ENCODE measurements at places on chromosomes 11 and 22. TPM values are rescaled to one million over a fixed set of nuclear protein-coding genes. Genes with fewer than 3 reads are reported as not detected.

The C11orf16 gene
- polyA plus RNA-seq = 0.30 TPM

The BTBD18 gene
- 0.74 TPM for polyA plus RNA-seq

The B4GALNT4 gene
- 192 TPM for polyA plus RNA-seq

The LRRC51 gene
- polyA plus RNA-seq = 27.2 TPM

The DDTL gene
- 5.3 TPM for polyA plus RNA-seq

The OR2AT4 gene
- polyA plus RNA-seq = 0.05 TPM

The IFT27 gene
- polyA plus RNA-seq = 62.9 TPM

The MUC6 gene
- 2.2 TPM for polyA plus RNA-seq

The DDI1 gene
- not detected for polyA plus RNA-seq

The IRAG1 gene
- polyA plus RNA-seq = 4.6 TPM

The PAX6 gene
- polyA plus RNA-seq = 37.2 TPM

The TRIM29 gene
- 1.9 TPM for polyA plus RNA-seq

The SCN3B gene
- 93.1 TPM for polyA plus RNA-seq

The CASP4 gene
- 6.2 TPM for polyA plus RNA-seq

The USP2 gene
- 12.6 TPM for polyA plus RNA-seq

The GTSE1 gene
- polyA plus RNA-seq = 11.5 TPM

The CRYBB2 gene
- polyA plus RNA-seq = 0.93 TPM

The MYEOV gene
- not detected for polyA plus RNA-seq

The ANO9 gene
- 0.10 TPM for polyA plus RNA-seq

The EXPH5 gene
- 0.84 TPM for polyA plus RNA-seq

The KRTAP5-9 gene
- polyA plus RNA-seq = 0.71 TPM

The MIAT gene
- 161 TPM for polyA plus RNA-seq

The WBP2NL gene
- 6.2 TPM for polyA plus RNA-seq

The RAB3IL1 gene
- polyA plus RNA-seq = 30.3 TPM

The POU2AF1 gene
- polyA plus RNA-seq = 0.27 TPM

The OR51D1 gene
- polyA plus RNA-seq = not detected

The OR8D1 gene
- not detected for polyA plus RNA-seq

The APOL4 gene
- polyA plus RNA-seq = 9.2 TPM

The SEC14L3 gene
- polyA plus RNA-seq = 0.14 TPM

The PVALB gene
- polyA plus RNA-seq = 11.9 TPM

The POU2AF2 gene
- not detected for polyA plus RNA-seq

The MRGPRE gene
- polyA plus RNA-seq = 1.5 TPM

The PYGM gene
- polyA plus RNA-seq = 13.3 TPM

The ARHGAP8 gene
- polyA plus RNA-seq = 3.1 TPM

The C11orf87 gene
- polyA plus RNA-seq = 34.0 TPM

The OR5P2 gene
- not detected for polyA plus RNA-seq

The SAA1 gene
- not detected for polyA plus RNA-seq

The CCDC73 gene
- 0.33 TPM for polyA plus RNA-seq

The MAJIN gene
- 0.42 TPM for polyA plus RNA-seq

The SGSM1 gene
- polyA plus RNA-seq = 15.5 TPM

The MS4A12 gene
- polyA plus RNA-seq = not detected

The GGTLC3 gene
- 0.24 TPM for polyA plus RNA-seq

The SYT7 gene
- polyA plus RNA-seq = 51.4 TPM

The IGLL5 gene
- polyA plus RNA-seq = not detected

The TMEM86A gene
- polyA plus RNA-seq = 5.9 TPM

The XPNPEP3 gene
- 9.2 TPM for polyA plus RNA-seq

The RIMBP3B gene
- polyA plus RNA-seq = not detected

The TENM4 gene
- polyA plus RNA-seq = 24.8 TPM

The MMP27 gene
- polyA plus RNA-seq = not detected

The DTX4 gene
- 104 TPM for polyA plus RNA-seq

The BLID gene
- not detected for polyA plus RNA-seq

The TSPAN32 gene
- 2.8 TPM for polyA plus RNA-seq

The OR2AG1 gene
- not detected for polyA plus RNA-seq

All from spinal cord (tissue), 10 donors.